ENCODE measurements at places on chromosomes 4 and X. TPM values are rescaled to one million over a fixed set of nuclear protein-coding genes. Genes with fewer than 3 reads are reported as not detected.

HSPA4L gene
- not detected for polyA plus RNA-seq

PCGF3 gene
- polyA plus RNA-seq: 6.6 TPM

DNA sequence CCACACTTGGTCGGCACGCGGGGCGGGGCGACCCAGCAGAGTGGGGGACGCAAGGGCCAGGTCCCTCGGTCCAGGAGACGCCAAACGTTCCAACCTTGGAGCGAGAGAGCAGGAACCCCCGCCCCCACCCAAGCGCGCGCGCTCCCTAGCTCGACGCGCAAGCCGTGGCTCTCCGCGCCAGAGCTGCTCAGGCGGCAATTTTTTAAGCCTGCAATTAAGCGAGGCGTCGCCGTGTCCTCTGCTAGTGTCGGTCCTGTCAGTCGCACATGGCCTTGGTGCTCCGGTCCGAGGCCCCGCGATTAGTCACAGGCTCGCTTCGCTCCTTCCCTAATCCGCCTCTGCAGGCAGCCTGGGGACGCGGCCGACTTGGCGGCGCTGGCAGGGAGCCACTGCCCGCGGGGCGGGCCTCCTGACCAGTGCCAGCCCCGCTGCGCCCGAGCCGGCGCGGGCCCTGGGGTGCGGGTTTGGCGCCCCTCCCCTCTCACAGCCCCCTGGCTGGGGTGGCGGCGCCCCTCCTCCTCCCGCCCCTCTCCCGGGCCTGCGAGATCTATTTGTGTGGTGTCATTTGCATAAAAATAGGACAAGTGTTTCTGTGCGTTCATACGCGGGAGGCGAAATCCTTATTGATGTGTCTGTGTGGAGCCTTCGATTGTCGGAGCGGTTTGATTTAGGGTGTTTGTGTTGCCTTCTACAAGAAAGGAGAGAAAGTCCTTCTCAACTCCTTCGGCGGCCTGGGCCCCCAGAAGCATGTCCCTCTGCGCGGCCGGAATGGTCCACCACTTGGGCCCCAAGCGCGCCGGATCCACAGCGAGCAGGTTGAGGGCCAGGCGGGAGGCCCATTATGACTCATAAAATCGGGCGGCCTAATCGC is 9.8 kb upstream of the BCOR start:
- no peak for DNase-seq

AFM gene
- polyA plus RNA-seq: not detected

DNA sequence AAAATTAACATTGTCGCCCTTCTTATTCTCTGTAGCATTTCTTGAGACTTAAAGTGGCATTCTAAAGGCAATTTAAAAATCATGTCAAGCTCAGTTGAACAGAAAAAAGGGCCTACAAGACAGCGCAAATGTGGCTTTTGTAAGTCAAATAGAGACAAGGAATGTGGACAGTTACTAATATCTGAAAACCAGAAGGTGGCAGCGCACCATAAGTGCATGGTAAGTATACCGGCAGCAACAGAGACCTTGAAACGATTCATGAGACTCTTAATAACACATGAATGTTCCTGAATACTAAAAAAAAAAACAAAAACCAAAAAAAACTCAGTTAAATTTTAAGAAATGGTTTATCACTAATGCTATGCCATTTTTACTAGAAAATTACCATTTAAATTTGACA is 82.4 kb upstream of the HPRT1 start:
- DNase-seq: no peak

GRCh38 chr4:7530082-7530481 is 95.4 kb upstream of the PSAPL1 start:
- no peak for DNase-seq
